T-helper 17 cell (primary cell): ENCODE measurements at places on chromosomes 16 and 17.

DNA sequence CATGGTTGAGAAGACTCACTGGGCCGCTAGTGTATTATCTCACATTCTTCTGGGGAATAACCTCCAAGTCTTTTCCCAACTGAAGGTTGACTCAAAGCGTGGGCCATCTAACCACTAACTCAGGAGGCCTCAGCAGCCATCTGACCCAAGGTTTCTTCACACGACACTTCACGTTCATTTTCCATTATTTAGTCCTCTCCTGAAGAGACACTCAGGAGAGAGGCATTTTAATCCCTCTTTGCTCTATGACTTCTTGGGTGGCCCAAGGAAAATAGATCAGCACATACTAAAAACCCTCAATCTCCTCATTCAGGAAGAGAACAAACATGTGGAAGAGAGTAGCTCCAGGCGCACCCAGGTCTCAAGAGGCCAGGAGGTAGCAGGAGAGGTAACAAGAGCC is 252.8 kb upstream of the FOXF1 start:
- DNase-seq, result no peak

DNA sequence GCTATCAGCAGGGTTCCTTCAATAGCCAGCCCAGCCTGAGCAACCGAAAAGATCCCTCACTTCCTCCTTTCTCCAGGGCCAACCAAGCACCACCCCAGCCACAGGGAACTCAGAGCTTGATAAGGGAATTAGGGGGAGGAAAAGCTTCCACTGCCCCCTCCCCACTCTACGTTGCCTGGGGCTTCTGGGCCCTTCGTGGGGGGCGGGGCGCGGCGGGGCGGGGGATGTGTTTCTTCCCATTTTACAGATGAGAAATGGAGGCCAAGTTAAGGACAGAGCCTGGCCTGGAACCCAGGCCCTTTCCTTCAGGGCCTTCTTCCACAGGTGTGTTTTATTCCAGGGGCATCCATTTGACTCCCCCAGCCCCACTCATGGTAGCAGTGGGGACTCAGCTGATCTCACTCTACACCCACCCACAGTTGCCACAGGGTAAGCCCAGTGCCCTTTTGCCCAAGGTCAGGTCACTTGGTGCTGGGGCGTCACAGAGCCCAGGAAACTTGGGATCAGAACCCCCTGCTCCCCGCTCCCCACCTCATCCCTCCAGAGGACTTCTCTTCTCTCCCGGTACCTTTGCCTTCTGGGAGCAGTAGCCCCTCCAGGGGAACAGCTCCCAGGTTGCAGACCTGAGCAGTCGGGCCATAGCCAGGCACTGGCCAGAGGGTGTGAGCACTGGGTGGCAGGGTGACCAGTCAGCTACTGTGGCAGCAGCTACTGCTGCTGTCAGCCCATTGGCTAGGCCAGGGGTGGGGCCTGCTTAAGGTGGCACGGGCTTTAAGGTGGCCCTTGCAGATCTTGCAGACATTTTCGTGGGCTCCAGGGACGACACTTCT is at the start of gene LDHD:
LDHD (minus strand) TSS at position 700 of the 830 bp plus-strand sequence; CDS start at position 640, 60 bp downstream.
- DNase-seq, result no peak

DNA sequence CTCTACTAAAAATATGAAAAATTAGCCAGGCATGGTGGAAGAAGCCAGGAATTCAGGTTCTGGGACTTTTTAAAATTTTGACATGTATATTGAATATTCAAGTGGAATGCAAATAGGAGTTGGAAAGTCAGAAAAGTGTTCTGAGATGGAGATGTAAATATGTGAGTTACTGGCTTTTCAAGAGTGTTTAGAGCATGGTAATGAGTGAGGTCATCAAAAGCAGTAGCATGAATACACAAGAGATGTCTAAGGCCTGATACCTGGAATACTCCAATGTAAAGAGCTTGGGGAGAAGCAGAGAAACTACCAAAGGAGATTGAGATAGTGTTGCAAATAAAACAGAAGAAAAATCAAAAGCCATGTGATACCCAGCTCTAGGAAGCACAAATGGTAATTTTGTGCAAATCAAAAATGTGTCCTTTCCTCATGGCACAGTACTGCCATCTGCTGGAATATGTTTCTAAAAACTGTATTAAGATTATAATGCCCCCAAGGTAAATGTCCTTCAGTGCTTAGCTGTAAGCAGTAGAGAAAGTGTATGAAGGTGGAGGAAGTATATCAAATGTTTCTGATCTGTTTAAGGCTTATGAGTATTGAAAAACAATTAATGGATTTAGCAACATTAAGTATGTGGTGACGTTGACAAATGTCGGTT is 908.4 kb downstream of the KCNJ18 start:
- DNase-seq, result no peak

GRCh38 chr17:41308918-41309359 is at the start of gene KRTAP16-1:
Gene KRTAP16-1 (minus strand): TSS chr17:41309309. CDS start chr17:41309253, 56 bp downstream.
- peak; percentile 44 for DNase-seq

GRCh38 chr17:44220213-44221083 is 973 bp upstream of the UBTF start:
- DNase-seq, result peak; percentile 47

DNA sequence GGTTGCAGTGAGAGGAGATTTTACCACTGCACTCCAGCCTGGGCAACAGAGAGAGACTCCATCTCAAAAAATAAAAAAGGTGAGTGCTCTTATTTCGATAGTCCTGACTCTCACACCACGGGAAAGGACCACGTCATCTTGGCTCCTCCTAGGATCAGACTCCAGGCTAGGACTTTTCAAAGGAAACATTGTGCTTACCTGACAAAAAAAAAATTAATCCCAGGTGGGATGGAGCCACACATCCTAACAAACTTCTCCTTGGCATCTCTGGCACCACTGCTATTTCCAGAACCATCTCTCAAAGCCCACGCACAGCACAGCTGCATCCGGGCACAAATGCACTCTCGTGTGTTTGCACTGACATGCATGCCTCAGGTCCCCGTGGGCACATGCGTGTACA is 262.4 kb downstream of the ENGASE start:
- DNase-seq, result no peak

DNA sequence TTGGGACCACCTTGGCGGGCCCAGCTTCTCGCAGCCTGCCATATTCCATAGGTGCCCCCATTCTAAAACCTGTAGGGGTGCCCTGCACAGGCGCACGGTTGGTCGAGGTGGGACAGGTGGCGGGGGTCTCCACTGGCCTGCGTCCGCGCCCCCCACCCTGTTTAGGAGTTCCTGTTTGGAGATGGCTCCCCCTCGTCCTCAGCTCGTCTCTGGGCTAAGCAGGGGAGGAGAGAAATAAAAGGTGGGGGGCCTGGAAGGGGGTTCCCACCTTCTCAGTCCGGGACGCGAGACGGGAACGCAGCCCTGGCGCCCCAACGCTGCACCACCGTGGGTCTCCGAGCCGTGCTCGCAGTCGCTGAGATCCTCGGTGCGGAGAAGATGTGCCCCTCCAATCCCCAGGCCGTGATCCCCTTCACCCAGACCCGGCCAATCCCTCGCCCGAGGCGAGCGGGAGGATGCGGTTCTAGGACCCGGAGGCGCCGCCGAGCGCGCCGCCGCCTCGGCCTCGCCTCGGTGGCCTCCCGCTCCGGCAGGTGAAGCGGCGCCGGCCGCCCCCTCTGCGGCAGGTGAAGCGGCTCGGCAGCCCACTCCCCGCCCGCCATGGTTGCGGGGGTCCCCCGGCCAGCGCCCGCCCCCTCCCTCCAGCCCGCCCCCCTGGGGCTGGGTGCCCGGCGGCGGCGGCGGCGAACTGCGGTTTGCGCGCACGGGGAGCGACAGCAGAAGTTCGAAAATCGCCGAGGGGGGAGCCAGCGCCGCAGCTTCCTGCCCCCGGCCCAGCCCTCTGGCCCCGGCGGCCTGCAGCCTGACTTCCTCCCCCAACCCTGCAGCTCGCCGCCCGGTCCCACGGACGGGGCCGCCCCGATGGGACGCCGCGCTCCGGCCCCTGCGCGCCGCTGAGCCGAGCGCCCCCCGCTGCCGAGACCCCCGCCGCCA is at the start of gene FMNL1:
FMNL1 (plus strand) TSS at position 805 of the 933 bp plus-strand sequence. CDS start 240 bp downstream, outside the sequence.
- DNase-seq, result peak; percentile 52

DNA sequence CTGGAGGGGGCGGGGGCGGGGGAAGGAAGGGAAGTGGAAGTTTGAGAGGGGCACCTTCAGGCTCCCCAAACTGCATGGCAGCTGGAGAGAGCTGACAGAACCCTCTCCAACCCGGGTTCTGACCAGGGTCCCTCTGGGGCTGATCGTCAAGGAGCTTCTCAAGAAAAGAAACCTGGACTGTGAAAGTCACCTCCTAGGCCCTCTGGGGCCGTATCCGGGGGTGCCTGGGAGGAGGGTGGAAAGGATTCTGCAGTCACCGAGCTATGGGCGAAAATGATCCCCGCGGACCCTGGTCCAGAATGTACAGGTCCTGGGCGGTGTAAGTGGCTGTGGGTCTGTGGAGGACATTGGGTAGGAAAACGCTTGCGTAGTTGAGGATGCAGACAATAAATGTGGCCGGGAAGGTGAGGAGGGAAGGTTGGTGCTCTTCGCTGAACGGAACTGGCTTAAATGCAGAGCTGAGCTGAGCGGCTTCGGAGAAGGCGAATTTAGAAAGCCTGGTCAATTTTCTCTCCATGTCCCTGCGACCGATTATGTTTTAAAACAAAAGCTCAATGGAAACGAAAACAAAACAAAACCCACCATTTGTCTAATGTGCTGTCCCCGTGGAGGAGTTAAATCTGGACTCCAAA is 3.6 kb upstream of the LHX1 start:
- DNase-seq, result no peak

- no peak for DNase-seq
Measured at GRCh38 chr16:11774065-11774626, 22.9 kb downstream of the ZC3H7A start.

- DNase-seq, result peak; percentile 50
Measured at GRCh38 chr17:58200024-58200633, 7.6 kb downstream of the EPX start.

DNA sequence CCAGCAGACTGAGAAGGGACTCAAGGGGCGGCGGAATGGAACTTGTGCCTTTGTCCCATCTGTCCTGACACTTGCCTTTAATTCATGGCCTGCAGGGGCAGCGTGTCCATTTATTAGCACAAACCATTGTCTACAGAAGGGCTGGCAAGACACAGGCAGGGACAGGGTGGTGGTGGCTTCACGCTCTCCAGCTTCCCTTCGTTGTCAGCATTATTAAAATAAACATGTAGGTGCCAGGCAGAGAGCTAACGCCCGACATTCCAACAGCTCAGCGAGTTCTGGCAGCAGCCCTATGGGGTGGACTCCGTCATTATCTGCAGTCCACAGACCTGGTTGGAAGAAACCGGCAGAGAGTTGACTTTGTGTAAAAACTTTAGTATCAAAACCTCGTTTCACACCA is 16.3 kb downstream of the DNAI2 start:
- DNase-seq, result no peak

DNA sequence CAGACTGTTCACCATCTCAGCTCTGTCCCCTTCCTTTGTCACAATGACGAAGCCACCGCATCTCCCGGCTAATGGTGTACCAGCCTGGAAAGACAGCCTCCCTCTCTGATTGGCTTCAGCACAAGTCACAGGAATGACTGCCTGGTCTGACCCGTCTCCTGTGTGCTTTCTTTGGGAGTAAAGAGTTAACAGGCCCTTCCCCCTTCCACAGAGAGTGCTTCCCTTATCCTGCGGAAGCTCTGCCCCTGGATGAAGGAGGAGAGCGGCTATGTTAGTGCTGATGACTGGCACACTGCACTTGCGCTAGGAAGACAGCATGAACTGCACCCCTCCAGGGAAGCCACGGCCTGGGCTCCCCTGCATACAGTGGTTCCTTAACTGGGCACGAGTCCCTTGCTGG is 11.3 kb downstream of the USB1 start:
- DNase-seq, result no peak

- DNase-seq, result no peak
Measured at GRCh38 chr17:41037853-41038350, 3.2 kb upstream of the KRTAP1-3 start.

- no peak for DNase-seq
Measured at GRCh38 chr17:73646409-73647300, 2.4 kb upstream of the SDK2 start.

GRCh38 chr16:53955221-53955875 is 251.4 kb downstream of the FTO start:
- no peak for DNase-seq

- DNase-seq, result no peak
Measured at GRCh38 chr16:49641250-49641649, 214.7 kb downstream of the ZNF423 start.

DNA sequence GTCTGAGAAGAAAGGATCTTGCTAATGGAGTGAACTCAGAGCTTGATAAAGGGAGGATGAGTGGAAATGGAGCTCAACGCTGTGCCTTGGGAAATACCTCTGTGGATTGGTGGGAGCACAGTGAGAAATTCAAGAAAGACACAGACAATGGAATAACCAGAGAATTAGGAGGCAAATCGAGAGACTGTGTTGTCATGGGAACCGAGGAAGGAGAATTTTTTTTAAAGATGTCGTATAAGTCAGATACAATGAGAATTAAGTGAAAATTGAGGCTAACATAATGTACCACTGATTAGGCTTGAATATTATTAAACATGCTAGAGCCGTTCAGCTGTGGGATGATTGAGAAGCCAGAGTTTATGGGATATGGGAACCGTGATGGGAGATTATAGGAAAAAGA is 134.2 kb downstream of the PRKCA start:
- no peak for DNase-seq

- no peak for DNase-seq
Measured at GRCh38 chr17:9195961-9196670, 174.8 kb downstream of the NTN1 start.

DNA sequence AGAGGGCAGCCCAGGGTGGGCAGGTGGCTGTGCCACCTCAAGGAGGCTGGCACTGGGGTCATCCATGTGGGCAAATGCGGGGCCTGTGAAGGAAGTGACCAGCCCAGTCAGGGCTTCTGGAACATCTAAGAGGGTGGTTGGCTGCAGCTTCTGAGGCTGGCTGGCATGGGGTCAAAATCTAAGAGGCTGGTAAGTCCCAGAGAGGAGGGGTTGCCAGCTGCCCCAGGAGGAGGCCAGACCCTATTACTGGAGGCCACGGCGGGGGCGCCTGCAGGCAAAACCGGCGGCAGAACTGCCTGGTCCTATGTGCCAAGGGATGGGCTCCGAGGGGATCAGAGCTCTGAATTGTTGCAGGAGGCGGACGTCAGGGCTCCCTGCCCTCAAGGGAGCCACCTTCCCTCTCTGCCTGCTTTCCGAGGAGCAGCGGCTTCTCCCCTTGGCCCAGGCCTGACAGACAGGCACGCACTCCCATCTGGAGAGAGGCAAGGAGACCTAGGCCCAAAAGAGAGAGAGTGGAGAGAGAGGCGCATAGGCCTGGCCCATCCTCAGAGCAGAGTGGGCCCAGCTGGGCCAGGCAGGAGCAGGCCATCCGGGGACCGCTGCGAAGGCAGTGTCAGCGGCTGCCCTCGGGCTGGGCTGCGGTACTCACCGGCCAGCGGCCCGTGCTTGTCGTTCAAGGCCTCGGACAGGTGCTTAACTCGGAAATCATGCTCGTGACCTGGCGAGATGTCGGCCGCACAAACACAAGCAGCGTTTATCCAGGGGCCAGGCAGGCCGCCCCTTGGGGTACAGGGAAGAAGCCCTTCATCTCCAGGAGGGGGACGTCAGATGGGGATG is 10.9 kb downstream of the ZACN start:
- DNase-seq, result no peak

GRCh38 chr16:79659344-79659743 is 58.8 kb upstream of the MAF start:
- DNase-seq, result no peak

GRCh38 chr17:61306003-61306402 is 93.6 kb upstream of the TBX2 start:
- DNase-seq, result no peak
